A549 treated with RU486 at 1 μM for 4 hours (cell line): ENCODE measurements at places on chromosomes 11 and 22. TPM values are rescaled to one million over a fixed set of nuclear protein-coding genes. Genes with fewer than 3 reads are reported as not detected.

IL18 gene
- total RNA-seq: 62.5 to 98.1 TPM (median 93.9 TPM) in 5 replicates

PLXNB2 gene
- total RNA-seq: 85.8 to 126 TPM (median 108 TPM) in 5 replicates

MUC5B gene
- total RNA-seq: 1.8 to 7.7 TPM (median 2.5 TPM) in 5 replicates

APOL4 gene
- not detected in 5 replicates for total RNA-seq

LRRN4CL gene
- total RNA-seq: 0.07 to 0.13 TPM (median 0.13 TPM) in 3 of 5 replicates, not detected in the others

PHF21A gene
- 10.4 to 14.4 TPM (median 12.8 TPM) in 5 replicates for total RNA-seq

MUC15 gene
- not detected in 5 replicates for total RNA-seq

SELENOH gene
- 113 to 160 TPM (median 140 TPM) in 5 replicates for total RNA-seq
